ENCODE measurements at places on chromosomes 7 and 10.

DNA sequence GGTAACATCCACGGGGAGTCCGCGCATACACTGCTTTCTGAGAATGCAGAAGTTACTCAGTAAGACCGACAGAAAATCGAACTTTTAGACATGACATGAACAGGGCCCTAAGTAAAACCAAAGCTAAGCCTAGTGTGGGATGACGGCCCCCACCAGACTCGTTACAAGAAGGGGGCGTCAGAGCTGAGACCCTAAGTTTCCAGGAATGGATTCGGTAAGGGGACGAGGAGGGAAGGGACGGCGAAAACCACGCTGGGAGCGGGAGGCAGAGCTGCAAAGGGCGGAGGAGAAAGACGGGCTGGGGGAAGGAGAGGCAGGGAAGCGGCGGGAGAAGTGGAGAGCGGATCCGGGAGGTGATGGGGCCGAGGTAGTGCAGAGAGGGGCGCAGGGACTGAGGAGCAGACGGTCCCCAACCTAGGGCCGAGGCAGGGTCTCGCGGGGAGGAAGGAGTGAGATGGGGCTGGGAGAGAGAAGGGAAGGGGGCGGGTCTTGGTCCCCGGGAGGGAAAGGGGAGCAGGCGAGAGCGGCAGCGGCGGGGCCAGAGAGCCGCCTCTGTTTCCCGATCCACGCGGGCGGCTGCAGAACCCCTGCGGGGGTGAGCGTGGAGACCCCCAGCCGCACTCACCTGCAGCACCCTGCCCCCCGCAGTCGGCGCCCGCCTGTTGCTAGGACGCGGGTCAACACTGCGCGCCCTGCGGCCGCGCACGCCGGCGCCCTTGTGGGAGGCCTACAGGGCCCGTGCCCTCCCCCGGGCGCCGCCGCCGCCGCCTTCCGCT, 513 bp downstream of the ODAD2 start:
- no peak for DNase-seq

DNA sequence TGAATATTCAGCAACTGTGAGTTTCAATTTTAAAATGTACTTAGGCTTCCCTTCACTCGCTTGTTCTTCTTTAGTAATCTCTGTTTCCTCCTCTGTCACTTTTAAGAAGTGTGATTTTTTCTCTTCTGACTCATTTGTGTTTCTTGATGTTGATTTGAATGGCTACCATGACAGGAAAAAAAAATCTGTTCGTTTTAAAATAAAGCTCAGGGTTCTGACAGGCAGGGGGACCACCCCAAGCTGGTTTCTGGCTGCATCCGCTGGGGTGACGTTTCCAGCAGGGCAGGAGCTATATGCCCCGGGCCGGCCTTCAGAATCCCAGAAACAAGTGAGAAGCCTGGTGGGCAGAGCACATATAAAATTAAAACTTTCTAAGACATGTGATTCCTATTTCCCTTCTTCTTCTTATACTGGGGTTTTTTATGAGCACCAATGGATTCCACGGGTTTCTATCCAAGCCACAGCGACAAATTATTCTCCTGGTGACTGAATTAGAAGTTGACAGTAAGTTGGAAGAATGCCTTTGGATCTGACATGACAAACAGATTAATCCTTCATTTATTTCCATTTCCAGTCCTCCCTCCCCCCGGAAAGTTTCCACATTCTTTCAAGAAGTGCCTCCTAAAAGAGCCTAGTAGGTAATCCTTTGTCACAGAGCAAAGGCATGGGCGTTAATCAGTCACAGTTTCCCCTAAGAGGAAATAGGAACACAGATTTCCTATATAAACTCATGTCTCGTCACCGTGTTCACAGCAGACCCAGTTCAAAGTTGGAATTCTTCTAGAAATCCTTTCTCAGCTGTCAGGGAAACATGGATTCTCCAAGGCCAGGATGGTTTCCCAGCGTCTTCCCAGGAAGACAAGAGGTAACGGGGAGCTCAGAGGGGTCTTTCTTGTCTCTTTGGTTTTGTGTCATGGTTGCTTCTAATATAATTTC, 79.9 kb downstream of the PTPRE start:
- no peak for DNase-seq

- no peak for DNase-seq
Measured at GRCh38 chr10:119691726-119692125, 34.1 kb upstream of the INPP5F start.

- no peak for DNase-seq
Measured at GRCh38 chr10:102935505-102935904, 17.4 kb downstream of the CNNM2 start.

- DNase-seq: no peak
Measured at GRCh38 chr10:73590881-73591799, at the start of gene USP54. Gene USP54, minus strand, starts transcription at chr10:73591342. Its CDS starts 15,684 bp downstream, at chr10:73575658.

- DNase-seq: peak; percentile 88
Measured at GRCh38 chr7:128833148-128833945, 3.1 kb downstream of the FLNC start.

GRCh38 chr10:60206735-60207134, 182.9 kb downstream of the ANK3 start:
- no peak for DNase-seq

- DNase-seq: no peak
Measured at GRCh38 chr10:115441907-115442545, 348.9 kb downstream of the ATRNL1 start.

- DNase-seq: no peak
Measured at GRCh38 chr10:24415455-24416125, 206.7 kb downstream of the KIAA1217 start.

DNA sequence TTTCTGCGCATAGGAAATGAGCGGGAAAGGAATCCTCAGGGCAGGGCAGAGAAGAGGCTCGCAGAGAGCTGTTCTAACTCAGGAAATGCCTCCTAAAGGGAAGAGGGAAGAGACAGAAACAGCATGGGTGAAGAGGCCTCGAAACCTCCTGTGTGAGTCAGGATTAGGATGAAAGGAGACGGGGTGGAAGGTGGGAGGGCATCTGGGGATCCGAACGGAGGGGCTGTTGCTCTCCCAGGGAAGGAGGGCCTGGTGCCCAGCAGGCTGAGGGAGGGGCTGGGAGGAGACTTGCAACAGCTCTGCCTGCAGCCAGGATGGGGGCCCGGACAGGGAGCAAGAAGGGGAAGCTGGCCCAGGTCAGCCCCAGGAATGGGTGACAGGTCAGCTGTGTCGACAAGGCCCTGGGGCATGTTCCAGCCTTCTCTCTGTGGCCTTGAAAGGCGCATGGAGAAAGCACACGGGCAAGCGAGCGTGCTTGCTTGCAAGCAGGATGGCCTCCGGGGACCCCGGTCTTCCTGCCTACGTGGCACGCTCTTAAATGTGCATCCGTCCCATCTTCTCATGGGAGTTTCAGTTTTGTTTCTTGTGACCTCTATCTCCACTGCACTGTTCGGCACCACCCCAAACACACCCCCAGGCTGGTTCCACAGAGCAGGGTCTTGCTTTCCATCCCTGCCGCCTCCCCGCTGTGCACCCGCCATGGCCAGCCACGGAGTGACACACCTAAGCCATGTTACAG, 63.5 kb downstream of the HIPK2 start:
- no peak for DNase-seq

- DNase-seq: no peak
Measured at GRCh38 chr7:7944619-7945282, 23.8 kb upstream of the GLCCI1 start.

GRCh38 chr7:77306231-77307067, 106.8 kb upstream of the FGL2 start:
- DNase-seq: no peak

- DNase-seq: no peak
Measured at GRCh38 chr10:59229441-59229840, 53.0 kb downstream of the PHYHIPL start.

DNA sequence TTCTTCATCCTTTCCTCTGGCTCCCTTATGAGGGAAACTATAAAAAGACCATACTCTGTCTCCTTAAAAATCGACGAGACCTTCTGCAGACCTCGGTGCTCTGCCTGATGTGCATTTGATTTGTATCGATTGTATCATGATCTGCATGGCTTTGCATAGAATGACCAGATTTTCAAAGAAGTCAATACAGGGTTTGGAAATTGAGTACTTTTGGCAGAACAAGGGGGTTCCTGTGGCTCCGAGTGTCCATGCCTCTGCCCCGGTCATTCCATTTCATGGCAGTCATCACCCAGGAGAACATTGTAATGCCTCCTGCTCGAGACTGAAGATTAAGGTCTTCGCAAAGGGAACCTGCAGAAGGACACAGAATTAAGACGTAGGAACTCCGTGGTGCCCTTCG, 685 bp downstream of the CASP2 start:
- DNase-seq: no peak

GRCh38 chr7:33458581-33458980, 329.2 kb downstream of the BBS9 start:
- DNase-seq: no peak

GRCh38 chr7:138934861-138935260, 46.3 kb downstream of the KIAA1549 start:
- DNase-seq: peak; percentile 46
